Dermis lymphatic vessel endothelial cell (primary cell): ENCODE measurements at places on chromosomes 11 and 22. TPM values are rescaled to one million over a fixed set of nuclear protein-coding genes. Genes with fewer than 3 reads are reported as not detected.

GPR83 gene
- under 0.01 TPM in 1 of 2 replicates, not detected in the other for total RNA-seq

FADS2 gene
- 23.1 and 32.7 TPM in 2 replicates for total RNA-seq

EIF4G2 gene
- total RNA-seq, result 718 and 747 TPM in 2 replicates

DRG1 gene
- total RNA-seq, result 64.0 and 71.9 TPM in 2 replicates

TMPRSS6 gene
- total RNA-seq, result not detected in 2 replicates

F2 gene
- total RNA-seq, result not detected in 2 replicates

ZNHIT2 gene
- 6.3 and 6.4 TPM in 2 replicates for total RNA-seq

TRPC6 gene
- total RNA-seq, result 10.3 and 44.4 TPM in 2 replicates

GLYATL2 gene
- total RNA-seq, result under 0.01 and 0.09 TPM in 2 replicates

SLC1A2 gene
- total RNA-seq, result not detected in 2 replicates

FLRT1 gene
- not detected in 2 replicates for total RNA-seq

HPX gene
- 0.34 TPM in 1 of 2 replicates, not detected in the other for total RNA-seq

GGT1 gene
- total RNA-seq, result 2.3 and 11.3 TPM in 2 replicates

PACS1 gene
- total RNA-seq, result 19.5 and 30.9 TPM in 2 replicates

NAV2 gene
- total RNA-seq, result 1.3 and 2.1 TPM in 2 replicates

MRGPRX4 gene
- 0.69 and 0.87 TPM in 2 replicates for total RNA-seq

BDNF gene
- under 0.01 and 0.33 TPM in 2 replicates for total RNA-seq

CARD16 gene
- 40.0 and 98.1 TPM in 2 replicates for total RNA-seq

OR8D4 gene
- total RNA-seq, result not detected in 2 replicates

CSNK2A3 gene
- 2.6 and 4.0 TPM in 2 replicates for total RNA-seq

FAM83F gene
- not detected in 2 replicates for total RNA-seq

MS4A12 gene
- total RNA-seq, result not detected in 2 replicates

SCN3B gene
- 4.8 and 10.0 TPM in 2 replicates for total RNA-seq

FDXACB1 gene
- 1.7 and 2.4 TPM in 2 replicates for total RNA-seq

OR52N4 gene
- total RNA-seq, result not detected in 2 replicates

ABCC8 gene
- not detected in 2 replicates for total RNA-seq

IPO7 gene
- total RNA-seq, result 77.5 and 128 TPM in 2 replicates

OR4A47 gene
- total RNA-seq, result not detected in 2 replicates

OR10G4 gene
- total RNA-seq, result not detected in 2 replicates

PIWIL4 gene
- 0.69 and 2.5 TPM in 2 replicates for total RNA-seq

PAX6 gene
- not detected in 2 replicates for total RNA-seq

DPP3 gene
- 36.2 and 42.4 TPM in 2 replicates for total RNA-seq
